CD4-positive, alpha-beta T cell treated with Interleukin-17A for 4 hours (primary cell): ENCODE measurements at places on chromosomes 11 and 22.
A peak's percentile ranks its signal among the peaks of the same experiment; 100 is the strongest.

DNA sequence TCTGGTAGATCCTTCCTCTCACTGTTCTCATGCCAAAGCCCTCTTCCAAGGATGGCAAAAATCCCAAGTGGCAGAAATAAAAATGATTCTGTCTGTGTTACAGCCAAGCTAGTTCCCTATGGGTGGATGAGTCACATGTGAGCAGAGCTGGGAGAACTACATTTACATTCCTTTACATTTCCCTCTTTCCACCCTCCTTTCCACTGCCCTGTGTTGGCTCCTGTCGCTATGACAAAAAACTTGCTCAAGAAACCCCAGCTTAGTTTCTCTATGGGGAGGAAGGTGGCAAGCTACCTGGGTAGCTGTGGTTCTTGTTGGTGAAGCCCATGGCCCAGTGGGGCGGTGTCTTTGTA is 10.2 kb upstream of the DDB2 start:
- no peak for DNase-seq

GRCh38 chr22:36806835-36807234 is 10.0 kb downstream of the PVALB start:
- DNase-seq = no peak

- DNase-seq = no peak
Measured at GRCh38 chr11:106242718-106243415, 165.4 kb downstream of the AASDHPPT start.

DNA sequence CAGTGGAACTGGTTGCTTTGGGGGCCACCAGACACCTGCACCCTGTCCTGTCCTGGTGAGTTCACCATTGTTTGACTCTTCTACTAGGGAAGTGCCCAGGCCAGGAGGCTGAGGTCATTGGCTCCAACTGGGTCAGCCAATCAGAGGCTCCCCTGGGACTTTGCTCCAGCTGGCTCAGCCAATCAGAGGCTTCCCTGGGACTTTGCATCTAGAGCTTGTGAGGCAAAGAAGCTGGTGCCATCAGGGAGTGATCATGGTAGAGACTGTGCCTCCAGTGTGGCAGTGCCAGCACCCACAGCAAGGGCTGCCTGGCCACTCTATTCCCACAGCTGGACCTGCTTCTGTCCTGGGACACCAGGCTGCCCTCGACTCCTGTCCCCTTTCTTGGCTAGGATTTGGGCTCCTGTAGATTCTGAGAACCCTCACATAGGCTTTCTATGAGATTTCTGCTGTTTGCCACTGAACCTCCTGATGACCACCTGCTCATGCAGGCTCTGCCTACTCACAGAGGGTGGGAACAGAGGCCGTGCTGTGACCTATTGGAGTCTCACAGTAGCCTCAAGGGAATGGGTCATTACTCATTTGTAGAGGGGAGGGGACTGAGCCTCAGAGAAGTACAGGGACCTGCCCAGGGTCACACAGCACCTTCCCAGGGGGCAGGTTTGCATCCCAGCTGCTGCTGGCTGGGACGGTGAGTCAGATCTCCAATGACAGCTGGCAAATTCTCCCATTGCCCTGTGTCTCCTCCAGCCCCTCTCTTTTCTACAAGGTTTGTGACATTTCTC is 59.2 kb upstream of the SHISAL1 start:
- DNase-seq = no peak

DNA sequence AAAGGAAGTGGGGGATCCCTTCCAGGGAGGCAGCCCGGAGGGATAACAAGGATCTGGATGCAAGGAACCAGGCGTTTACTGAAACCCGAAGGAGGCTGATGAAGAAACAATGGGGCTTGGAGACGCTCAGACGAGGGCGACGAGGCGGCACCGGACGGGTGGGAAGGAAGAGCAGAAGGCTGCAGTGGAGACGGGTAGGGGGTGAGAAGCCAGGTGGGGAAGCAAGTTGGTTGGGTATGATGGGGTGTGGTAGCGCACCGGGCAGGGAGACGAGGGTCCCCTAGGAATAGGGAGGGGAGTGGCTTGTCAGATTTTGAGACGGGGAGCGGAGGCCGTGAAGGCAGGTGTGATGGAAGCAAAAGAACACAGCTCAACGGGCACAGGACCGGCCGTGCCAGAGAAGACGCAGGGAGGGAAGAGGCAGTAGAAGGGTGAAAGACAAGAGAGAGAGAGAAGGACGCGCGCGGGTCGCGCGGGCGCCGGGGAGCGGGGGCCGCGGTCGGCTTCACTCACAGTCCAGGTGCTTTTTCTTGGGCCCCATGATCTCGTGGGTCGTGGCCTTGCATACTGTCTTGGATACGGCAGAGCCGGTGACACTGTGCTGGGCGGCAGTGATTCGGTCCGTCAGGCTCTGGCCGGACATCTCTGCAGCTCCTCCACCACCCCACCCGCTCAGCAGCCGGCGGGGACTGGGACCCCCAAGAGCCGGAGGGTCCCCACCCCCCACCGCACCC is 579 bp downstream of the PICALM start:
- DNase-seq = peak; percentile 42

- no peak for DNase-seq
Measured at GRCh38 chr22:22111267-22111751, 128.7 kb upstream of the TOP3B start.

- DNase-seq = no peak
Measured at GRCh38 chr22:34997633-34998299, 68.2 kb upstream of the ISX start.

GRCh38 chr22:26428515-26429457 is at the start of gene ASPHD2:
Gene ASPHD2, plus strand, starts transcription at chr22:26429260. Its CDS starts 4,356 bp downstream, at chr22:26433616.
- DNase-seq = peak; percentile 90

GRCh38 chr22:46969961-46970360 is 207.5 kb downstream of the TBC1D22A start:
- DNase-seq = no peak

DNA sequence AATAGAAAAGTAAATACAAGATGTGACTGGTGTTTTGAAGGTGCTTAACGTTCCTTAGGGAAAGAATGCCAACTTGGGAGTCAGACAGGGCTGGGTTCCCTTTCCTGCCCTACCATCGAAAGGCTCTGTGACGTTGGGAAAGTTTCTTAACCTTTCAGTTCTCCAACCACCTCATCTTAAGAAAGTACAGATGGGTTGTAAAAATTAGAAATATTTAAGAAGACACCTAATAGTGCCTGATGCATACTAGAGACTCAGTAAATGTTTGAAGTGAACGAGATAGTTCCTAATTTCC is 1.1 kb downstream of the GTPBP1 start:
- no peak for DNase-seq

DNA sequence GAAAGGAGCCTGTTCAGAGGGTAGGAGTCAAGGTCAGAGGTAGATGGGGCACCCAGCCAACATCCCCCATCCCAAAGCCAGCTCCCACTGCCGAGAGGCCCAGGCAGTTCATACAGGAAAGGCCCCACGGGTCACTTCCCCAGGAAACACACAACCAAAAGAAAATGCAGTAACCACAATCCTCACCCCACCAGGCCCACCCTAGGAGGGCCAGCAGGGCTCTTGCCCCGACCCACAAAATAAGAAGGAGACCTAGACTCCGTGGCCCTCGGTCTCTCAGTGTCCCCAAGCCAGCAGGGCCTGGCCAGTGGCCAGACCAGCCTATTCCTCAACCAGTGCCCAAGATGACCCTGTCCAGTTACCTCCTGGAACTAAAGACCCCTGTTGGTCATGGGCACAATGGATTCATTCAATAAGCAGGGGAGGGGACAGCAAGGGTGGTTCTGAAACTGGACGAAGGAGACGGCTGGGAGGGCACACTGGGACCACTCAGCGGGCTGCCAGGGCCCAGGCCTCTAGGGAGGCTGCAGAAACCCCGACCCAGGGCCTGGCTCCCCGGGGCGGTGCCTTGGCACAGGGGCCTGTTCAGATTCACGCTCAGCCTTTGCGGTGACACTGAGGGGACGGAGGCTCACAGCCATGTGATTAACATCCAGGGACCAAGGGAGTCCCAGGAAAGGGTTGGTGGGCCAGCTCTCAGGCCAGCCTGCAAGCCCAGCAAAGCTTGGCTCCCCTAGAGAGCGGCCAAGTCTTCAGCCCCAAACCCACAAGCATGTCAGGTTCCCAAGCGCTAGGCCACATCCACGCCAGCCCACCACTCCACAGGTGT is 5.5 kb downstream of the RAB3IL1 start:
- no peak for DNase-seq

DNA sequence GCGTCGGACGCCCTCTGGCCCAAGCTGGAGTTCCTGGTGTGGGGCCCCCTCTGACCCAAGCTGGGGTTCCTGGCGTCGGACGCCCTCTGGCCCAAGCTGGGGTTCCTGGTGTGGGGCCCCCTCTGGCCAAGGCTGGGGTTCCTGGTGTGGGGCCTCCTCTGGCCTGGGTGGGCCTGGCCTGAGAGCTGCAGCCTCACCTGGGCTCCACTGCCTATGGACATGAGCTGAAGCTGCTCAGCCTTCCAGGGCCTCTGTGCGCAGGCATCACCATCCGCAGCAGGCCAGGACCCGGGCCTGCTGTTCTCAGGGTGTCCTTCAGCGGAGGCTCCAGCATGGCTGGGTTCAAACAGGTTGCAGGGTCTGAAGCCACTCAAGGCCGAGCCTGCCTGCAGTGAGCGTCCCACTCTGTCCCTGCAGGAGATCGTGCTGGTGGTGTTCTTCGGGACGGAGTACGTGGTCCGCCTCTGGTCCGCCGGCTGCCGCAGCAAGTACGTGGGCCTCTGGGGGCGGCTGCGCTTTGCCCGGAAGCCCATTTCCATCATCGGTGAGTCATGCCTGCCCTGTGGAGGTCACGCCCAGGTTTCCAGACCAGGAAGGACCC is 125.5 kb downstream of the KCNQ1 start:
- DNase-seq = no peak

- DNase-seq = no peak
Measured at GRCh38 chr22:41922328-41922727, 4.3 kb downstream of the TNFRSF13C start.

DNA sequence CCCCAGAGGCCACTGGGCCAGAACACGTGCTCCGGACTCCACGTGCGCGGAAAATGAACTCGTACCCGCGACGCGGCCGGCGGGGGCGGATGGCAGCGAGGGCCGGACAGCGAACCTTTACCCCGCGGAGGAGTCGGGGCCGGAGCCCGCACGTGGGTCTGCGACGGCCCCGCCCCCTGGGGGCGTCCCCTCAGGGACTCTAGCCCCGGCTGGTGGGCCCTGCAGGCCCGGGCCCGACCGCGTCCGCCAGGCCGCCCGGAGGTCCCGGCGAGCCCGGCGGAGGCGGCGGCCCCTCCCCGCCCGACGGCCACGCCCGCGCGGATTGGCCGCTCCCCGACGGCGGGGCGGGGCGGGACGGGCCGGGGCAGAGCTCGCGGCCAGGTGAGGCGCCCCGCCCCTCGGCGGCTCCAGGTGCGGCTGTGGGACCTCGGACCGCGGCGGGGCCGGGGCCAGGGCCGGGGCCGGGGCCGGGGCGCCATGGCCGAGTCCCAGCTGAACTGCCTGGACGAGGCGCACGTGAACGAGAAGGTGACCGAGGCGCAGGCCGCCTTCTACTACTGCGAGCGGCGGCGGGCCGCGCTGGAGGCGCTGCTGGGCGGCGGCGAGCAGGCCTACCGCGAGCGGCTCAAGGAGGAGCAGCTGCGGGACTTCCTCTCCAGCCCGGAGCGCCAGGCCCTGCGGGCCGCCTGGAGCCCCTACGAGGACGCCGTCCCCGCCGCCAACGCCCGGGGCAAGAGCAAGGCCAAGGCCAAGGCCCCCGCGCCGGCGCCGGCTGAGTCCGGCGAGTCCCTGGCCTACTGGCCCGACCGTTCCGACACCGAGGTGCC is at the start of gene FAM83F:
FAM83F (plus strand) TSS at position 389 of the 827 bp plus-strand sequence; CDS start at position 478, 89 bp downstream.
- peak; percentile 59 for DNase-seq

DNA sequence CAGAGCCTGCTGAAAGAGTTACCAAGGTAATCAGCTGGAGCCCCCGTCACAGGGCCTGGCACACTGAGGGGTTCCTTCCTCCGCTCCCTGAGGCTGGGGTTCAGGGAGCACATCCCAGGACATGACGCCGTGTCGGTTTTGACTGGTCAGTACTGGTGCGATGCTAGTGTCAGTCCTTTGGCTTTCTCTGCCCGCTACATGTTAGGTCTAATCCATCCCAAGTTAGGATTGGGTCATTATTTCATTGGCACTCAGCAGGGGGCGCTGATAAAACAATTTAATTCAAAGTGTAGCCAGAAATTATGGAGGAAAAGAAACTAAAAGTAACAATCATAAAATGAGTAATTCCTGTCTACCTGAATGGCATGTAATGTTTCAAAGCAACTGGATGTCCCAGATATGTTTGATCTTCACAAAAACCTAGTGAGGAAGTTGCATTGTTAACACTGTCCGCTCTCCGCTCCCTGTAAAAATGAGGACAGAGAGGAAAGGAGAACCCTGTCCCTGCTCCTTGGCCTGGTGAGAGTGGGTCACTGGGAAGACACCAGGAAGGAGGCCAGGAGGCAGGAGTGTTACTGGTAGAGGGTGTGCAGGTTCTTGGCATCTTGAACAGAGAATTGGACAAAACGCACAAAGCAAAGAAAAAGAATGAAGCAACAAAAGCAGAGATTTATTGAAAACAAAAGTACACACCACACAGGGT is 27.1 kb downstream of the TSKU start:
- peak; percentile 29 for DNase-seq

DNA sequence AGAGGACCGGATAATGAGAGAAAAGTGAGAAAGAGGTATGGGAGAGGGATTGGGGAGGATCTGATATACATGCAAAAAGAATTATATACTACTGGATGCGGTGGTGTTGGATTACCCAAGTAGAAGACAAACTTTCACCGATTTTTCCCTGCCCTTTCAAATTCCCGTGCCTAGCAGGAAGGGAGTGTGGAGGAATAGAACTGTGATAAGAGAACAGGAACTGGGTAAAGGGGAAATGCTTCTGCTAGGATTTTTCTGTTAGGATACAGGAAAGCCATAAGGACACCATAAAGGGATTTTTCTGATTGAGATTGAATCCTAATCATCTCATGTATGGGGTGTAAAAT is 480 bp upstream of the MTMR2 start:
- no peak for DNase-seq

DNA sequence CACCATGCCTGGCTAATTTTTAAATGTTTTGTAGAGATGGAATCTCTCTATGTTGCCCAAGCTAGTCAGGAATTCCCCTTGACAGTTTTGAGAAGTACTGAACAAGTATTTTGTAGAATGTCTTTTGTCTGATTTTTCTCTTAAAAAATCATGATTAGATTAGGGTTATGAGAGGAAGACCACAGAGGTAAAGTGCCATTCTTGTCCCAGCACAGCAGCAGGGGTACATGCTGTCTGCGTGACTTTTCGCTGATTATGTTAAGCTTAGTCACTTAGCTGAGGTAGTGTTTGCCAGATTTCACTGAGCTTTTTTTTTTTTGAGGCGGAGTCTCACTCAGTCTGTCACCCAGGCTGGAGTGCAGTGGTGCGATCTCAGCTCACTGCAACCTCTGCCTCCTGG is 13.6 kb upstream of the NUP160 start:
- DNase-seq = peak; percentile 27

DNA sequence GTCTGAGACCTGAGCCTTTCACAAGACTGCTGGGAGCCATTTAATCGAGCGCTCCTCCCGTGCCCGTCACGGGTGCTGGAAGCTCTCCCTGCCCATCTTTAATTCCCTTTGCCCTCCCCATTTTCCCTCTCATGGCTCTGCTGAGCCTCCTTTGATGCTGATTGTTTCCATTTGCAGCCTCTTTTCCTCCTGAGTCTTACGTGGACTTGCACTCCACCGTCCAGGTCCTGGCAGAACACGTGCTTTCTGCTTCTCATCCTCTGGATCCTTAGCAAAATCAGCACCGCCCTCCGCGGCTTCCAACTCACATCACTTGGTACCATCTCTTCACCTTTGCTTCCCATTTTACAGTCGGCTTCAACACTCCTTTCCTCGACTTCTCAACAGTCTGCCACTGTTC is 7.3 kb downstream of the IFT27 start:
- DNase-seq = no peak
